Renal pelvis (tissue), 12 donors: ENCODE measurements at places on chromosomes 3 and 15. TPM values are rescaled to one million over a fixed set of nuclear protein-coding genes. Genes with fewer than 3 reads are reported as not detected.

Gene CAPN3
- polyA plus RNA-seq = 37.7 TPM

Gene KNG1
- polyA plus RNA-seq = 146 TPM

Gene CKMT1B
- polyA plus RNA-seq = 2.2 TPM

GRCh38 chr3:13598926-13599886 lies 50.3 kb downstream of the FBLN2 start:
- no peak for DNase-seq

Gene ETFA
- 160 TPM for polyA plus RNA-seq

Gene OCA2
- 9.0 TPM for polyA plus RNA-seq

DNA sequence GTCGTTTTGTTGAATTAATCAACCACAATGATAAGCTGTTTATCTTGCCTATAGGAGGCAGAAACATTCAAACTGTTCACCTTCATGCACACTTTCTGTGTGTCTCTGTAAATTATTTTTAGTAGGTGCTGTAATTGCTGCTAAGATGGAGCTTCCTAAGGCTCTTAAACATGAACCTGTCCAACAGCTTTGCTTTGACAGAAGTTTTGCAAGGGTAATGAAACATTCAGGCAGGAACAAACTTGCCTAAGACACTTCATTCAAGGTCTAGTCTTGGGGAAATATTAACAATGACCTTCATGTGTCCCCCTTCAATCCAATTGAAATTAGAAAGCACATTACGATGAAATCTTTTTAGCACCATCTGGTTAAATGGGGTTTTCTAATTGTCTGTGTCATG lies 156.1 kb downstream of the DIPK2A start:
- no peak for DNase-seq

DNA sequence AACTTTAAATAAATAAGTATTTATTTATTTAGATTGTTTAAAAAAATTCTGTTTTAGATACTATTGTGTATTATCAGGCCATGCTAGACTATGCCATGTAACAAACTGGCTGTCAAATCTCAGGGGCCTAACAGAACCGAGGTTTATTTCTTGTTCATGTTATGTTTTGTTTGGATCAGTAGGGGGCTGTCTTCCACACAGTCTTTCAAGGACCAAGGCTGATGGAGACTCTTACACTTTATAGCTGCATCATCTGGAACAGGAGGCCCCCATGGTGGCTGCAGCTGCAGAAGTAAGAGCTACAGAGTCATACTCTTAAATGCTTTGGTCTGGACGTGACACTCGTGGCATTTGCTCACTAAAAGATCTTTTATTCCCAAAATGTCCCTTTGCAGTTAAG lies 33.0 kb upstream of the ARL14 start:
- DNase-seq = no peak

- DNase-seq = no peak
Observed at GRCh38 chr3:106293161-106293560, 424.3 kb upstream of the CBLB start.

DNA sequence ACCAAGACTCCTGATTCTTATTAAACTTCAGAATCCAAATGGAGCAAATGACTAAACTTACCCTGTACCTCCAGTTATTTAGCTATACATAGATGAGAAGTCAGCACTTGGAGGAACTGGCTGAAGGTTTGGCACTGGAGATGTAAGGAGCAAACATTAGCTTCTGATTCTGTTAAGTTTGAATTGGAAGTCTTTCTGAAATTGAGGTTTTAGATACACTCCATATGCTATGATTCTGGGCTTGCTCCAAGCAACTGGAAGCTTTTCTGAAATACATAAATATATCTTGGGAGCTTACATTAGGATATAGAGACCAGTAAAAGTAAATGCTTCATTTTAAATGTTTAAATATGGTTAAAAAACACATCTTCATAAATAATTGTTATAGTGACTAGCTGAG lies 333.7 kb downstream of the EPHA3 start:
- no peak for DNase-seq
